ENCODE measurements at places on chromosomes 7 and 10.

GRCh38 chr10:49768329-49768728, 6.2 kb upstream of the OGDHL start:
- DNase-seq = no peak

- peak; percentile 80 for DNase-seq
Observed at GRCh38 chr7:101814991-101815825, 2.2 kb upstream of the CUX1 start.

DNA sequence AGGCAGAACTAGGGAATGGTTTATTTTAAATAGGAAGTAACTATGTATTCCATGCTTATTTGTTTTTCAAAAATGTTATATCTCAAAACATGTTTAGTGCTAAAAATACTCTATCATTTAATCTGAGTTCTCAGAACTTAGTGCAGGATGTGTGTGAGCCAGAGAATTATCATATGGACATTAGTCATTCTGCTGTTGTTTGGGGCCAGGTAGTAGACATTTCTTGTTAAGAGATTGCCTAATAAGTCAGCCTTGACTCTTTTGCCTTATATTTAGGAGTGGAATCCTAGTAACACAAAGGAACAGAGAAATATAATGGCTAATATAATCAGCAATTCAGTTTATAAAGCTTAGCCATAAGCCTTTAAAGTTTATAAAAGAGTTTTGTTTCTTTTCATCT, 149.8 kb downstream of the CCSER2 start:
- no peak for DNase-seq

GRCh38 chr7:29945259-29945809, 44.3 kb downstream of the SCRN1 start:
- DNase-seq = no peak

GRCh38 chr10:127011174-127011573, 105.9 kb downstream of the DOCK1 start:
- no peak for DNase-seq

DNA sequence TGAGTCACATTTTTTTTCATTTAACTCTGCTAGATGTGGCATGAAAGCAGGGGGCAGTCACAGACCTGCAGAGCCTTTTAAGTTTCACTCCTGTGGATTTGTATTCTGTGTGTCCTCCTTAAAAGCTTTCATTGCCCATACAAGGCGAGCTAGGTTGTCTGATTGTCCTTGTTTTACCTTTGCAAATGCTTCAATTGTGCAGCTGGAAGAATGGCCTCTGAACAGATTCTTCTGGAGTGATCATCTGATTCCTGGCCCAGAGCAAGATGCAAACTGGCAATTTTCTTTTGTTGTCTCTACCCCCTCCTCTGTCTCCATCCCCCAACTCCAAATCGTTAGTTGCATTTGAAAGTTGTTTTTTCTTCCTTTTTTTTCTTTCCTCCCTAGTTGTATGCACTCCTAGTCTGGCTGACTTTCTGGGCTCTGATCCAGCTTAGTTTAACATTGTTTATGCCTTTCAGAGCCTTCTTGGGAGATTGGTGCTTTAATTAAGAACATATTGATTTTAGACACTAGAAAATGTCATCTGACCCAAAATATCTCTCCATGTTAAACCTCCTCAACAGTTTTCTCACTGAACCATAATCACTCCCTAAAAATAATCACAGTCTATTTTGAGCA, 150.2 kb downstream of the REEP3 start:
- DNase-seq = no peak

DNA sequence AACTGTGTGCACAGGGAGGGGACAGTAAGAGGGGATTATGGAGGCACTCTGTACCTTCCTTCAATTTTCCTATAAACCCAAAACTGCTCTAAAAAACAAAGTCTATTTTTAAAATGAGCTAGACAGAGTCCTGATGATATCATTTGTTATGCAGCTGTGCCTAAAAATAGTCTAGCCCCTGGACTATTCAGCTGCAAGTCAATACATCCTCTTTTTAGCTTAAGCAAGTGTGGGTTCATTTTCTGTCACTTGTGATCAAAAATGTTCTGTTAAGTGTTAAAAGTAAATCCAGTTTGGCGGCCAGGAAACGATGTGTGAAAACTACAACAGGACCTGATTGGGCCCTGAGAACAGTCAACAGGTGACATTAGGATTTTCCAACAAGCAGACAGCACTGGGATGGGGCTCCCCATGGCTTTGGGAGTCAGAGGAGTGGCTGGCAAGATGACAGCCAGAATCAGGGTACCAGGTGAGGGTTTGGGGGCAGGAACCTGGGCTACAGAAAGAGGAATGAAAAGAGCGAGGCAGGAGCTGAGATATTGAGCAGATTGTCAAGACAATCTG, 33.9 kb downstream of the FAM107B start:
- DNase-seq = no peak

- DNase-seq = no peak
Observed at GRCh38 chr7:32670110-32671025, 175.1 kb downstream of the AVL9 start.

GRCh38 chr10:129707406-129708388, 240.7 kb downstream of the MGMT start:
- DNase-seq = no peak

DNA sequence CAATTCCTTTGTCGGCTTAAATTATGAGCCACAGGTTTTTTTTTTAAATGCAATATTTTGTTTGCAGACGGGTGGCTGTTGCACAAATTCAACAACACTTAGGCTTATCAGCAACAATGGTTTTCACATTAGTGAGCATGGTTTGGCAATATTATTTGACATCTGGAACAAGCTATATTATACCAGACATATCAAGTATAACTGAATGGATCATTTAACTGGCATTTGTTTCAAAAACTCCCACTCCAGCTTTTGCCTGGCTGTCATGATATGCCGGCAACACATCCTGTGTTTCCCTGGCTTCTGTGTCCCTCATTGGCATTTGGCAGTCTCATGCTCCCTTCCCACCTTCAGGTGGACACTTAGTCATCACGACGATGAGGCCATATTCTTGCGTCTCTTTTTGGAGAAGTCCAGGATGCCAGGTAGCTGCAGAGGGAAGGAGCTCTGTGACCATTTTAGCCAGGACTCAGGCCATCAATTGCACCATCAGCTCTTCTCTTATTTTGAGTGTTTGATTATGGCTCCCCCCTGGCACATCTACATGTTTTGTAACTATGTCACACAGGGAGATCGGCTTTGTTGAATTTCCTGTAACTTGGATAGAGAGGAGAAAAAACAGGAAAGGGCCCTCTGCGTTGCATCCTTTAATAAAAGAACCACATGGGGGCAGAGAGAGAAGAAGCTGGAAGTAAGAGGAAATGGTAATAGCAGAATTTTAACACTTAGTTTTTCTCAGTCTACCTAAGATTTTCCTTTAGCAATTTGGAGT, 413.9 kb downstream of the LRMDA start:
- no peak for DNase-seq

DNA sequence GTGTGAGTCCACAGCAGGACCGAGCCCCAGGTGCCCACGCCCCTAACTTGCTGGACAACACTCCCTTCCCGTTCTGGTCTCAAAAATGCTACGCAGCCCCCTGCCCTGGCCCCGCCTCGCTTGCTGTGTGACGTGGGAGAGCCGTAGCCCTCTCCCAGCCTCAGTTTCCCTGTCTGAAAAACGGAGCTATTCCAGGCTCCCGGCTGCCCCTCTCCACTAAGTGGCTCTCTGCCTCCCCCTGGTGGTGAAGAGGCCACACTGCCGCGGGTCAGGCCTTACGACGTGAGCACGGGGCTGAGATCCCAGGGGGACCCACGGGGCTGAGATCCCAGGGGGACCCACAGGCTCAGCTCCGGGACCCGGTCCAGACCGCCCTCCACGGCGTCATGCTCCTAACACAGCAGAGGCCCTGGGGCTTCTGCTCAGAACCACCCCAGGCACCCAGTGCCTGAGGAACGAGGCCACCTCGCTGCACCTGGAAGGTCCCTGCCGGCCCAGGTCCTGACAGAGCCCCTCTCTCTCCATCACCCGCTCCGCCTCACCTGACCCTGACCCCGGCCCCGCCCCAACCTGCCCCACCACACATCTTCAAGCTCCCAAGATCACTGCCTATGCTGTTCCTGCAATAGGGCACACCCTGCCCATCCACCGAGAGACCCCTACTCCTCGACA, 26.7 kb downstream of the MICALL2 start:
- peak; percentile 71 for DNase-seq

DNA sequence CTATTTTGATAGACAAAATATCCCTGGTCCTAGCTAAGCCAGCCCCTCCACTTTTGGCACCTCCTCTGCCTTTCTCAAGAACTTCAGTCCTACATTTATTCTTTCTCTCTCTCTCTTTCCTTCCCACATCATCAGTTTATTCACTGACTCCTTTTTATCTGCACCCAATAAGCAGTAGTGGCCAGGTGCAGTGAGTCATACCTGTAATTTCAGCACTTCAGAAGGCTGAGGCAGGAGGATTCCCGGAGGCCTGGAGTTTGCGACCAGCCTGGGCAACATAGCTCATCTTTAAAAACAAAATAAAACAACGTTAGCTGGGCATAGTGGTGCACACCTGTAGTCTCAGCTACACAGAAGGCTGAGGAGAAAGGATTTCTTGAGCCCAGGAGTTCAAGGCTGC, 19.4 kb upstream of the NRP1 start:
- DNase-seq = no peak

DNA sequence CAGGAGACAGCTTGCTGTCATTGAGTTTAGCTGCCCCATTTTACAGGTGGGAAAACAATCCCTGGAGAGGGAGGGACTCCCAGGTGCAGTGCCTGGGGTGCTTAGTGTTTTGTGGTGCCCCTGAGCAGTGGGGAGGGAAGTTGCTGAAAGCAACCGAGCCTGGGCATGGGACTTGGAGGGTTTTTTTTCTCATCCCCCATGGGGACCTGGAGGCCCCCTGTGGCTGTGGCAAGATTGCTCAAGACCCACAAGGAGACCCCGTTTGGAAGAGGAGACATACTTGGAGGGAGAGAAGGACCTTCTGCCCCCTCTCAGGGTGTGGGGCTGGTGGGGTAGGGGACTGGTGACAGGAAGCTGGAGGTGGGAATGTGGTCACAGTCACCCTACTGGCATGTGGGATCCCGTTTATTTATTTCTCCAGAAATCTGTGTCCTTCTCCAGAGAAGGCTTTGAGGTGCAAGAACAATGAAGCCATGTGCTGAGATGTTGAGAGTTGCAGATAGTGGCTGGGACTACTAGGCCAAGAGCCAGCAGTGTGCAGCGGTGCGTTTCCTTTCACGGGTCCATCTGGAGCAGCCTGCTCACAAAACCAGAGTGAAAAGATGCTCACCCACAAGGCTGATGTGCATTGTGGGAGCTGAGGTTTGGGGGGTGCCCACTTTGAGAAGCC, 21.5 kb downstream of the ZMIZ1 start:
- DNase-seq = no peak

DNA sequence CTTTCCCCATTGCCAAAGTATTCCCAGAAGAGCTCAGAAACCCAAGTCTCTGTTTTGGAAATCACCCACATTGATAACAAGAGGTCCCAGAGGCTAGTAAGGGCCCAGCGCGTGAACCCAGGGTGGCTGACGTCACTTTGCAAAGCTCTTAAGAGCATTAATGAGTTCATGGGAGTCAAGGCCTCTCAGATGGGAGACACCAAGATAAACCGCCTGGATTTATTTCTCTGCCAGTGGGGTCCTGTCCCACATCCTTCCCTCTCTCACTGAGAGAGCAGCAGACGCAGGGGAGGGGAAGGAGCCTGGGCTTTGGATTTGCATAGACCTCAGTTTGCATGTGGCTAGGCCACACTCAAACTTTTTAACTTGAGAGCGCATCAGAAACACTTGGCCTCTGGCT, 184.8 kb upstream of the PDE1C start:
- no peak for DNase-seq

DNA sequence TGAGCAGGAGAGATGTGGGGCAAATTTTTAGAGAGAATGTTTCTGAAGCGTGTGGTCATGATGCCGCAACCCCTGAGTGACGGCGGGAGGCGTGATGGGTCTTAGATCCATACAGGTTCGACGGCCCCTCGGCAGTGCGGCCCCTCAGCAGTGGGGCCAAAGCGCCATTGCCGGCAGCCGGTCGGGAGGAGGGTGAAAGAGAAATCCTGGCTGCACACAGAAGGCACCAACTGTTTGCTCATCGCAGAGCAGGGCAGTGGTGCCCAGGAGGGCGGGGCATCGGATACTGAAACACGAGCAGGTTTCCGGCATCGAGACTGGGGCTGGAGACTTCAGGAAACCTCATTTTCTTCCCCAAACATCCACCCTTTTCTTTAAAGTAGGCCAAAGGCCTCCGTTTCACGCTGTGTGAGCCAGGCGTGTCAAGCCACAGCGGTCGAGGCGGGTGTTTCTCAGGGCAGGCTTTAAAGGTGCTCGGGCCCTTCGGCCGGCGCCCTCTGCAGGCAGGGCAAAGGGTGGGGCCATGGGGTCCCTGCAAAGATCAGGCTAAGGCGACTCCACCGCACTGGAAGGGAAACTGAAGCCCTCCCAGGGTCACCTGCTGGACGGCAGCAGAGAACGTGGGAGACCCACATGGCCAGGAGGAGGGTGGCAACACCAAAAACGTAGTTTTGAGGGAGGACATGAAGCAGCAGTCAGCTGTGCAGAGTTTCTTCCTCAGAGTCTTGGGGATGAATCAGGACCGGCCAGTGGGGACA, 42.0 kb upstream of the PPP2R2D start:
- no peak for DNase-seq

DNA sequence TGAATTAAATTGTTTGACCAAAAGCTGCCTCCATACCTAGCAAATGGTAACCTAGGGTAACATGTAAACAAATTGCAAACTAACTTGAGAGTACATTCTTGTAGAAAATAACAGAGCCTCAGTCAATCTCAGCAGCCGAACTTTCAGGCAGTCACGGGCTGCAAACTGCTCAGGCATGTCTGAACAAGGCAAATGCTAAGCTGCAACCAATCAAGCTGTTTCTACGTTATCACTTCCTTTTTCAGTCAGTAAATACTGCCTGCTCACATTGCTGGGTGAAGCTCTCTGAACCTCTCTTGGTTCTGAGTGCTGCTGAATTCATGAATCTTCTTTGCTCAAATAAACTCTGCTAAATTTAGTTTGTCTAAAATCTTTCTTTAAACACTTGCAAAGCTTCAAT, 1212.4 kb downstream of the SORCS1 start:
- DNase-seq = no peak

GRCh38 chr10:456486-456885, 233.0 kb downstream of the DIP2C start:
- DNase-seq = no peak

GRCh38 chr10:71721313-71721712, 1.7 kb upstream of the C10orf105 start:
- DNase-seq = no peak

GRCh38 chr7:13257661-13258060, 570.2 kb downstream of the ARL4A start:
- no peak for DNase-seq

- DNase-seq = no peak
Observed at GRCh38 chr7:71753956-71754664, 622.2 kb downstream of the GALNT17 start.

DNA sequence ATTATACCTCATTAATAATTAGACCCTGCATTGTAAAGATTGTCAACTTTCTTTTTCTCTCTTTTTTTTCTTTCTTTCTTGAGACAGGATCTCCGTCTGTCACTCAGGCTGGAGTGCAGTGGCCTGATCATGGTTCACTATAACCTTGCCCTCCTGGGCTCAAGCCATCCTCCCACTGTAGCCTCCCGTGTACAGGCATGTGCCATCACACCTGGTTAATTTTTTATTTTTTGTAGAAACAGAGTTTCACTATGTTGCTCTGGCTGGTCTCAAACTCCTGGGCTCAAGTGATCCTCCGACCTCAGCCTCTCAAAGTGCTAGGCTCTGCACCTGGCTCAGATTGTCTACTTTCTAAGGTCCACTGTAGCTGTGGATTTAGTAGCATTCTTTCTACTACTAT, 50.7 kb downstream of the MDFIC start:
- DNase-seq = no peak

- no peak for DNase-seq
Observed at GRCh38 chr7:7816084-7816483, 97.7 kb upstream of the RPA3 start.

GRCh38 chr10:124106241-124106879, 13.0 kb upstream of the CHST15 start:
- peak; percentile 58 for DNase-seq
